ENCODE measurements at places on chromosomes 3 and 15.

- no peak for DNase-seq
Measured at GRCh38 chr3:152398495-152398894, 129.8 kb downstream of the MBNL1 start.

- peak; percentile 11 for DNase-seq
Measured at GRCh38 chr3:43786102-43786501, 95.4 kb downstream of the ABHD5 start.

- no peak for DNase-seq
Measured at GRCh38 chr15:68629519-68630210, 50.9 kb downstream of the CORO2B start.

GRCh38 chr3:54917174-54917573 lies 10.7 kb downstream of the LRTM1 start:
- no peak for DNase-seq

DNA sequence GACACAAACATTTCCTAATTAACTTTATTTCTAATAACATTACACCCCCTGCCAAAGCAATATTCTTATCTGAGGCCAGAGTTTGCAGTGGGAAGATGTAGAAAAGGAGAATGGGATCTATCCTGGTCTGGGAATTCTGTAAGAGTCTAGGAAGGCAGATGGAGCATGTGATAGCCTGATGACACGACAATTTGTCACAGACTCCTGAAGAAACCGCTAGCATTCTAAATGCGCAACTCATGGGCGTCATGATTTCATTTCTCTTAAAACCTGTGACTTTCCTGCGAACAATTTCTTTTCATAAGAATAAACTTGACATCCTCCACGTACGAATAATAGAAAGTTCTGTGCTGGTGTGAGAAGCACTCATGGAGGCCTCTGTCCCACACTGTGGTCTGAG lies 72.9 kb upstream of the ATP10A start:
- DNase-seq, result no peak

DNA sequence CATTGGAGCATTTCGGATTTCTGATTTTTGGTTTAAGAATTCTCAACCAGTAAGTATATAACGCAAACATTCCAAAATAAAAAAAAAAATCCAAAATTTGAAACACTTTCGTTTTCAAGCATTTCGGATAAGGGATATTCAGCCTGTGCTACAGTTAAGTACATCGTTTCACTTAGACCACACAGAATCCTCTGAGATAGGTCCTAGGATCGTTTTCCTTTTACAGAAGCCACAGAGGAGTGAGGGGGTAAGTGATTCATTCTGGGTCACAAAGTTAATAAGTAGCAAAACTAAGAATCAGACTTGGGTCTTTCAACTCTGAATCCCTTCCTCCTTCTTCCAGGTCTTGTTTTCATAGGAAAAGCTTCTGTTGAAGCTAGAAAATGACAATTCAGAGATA lies 249.3 kb downstream of the BBX start:
- DNase-seq, result no peak

DNA sequence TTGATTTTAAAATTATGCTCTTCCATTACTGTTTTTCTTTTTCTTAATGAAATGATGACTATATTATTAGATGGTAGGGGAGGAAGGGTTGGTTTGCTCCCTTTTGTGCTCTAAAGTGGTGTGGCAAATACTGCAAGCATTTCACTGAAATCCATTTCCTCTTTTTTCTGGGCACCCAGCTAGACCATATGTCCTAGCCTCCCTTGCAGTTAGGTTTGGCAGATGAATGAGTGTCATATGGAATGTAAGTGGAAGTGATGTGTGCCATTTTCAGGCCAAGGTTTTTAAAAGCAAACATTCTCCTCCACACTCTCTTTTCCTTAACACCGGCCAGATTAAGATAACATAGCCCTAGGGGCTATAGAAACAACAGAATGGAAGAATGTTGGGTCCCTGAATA lies 363.0 kb downstream of the FGF12 start:
- DNase-seq, result no peak

DNA sequence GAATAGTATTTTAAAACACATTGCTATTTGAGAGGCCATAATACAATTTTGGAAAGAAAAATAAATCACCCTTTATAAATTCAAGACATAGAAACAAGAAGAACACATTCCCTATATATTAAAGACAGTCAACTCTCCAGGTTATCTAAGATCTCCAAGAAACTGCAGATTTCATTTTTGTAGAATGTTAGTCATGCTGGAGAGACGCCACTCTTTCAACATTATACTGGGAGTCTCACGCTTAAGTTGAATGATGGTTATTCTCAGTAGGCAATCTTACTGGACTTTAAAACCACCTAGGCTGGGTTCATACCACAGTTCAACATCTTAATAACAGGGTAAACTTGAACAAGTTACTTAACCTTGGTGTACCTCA lies 3.6 kb upstream of the CHRM5 start:
- DNase-seq, result no peak

DNA sequence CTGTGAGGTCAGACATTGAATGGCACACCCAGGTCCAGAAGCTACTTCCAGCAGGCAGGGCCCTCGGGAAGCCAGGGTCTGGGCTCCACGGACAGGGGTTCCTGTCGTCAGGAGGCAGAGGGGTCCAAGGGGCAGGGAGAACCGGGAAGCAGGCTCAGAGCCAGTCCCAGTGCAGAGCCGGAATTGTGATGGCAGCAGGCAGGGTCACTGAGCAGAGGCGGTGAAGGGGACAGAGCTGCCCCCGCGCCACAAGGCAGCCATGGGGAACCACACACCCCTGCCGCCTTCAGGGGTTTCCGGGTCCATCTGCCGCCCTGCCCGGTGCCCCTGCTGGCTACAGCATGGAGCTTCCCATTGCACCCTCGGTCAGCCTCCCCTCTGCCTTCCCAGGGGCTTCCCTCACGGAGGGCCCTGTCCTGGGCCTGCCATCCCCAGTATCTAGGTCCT lies 136.9 kb downstream of the NSMCE3 start:
- no peak for DNase-seq

DNA sequence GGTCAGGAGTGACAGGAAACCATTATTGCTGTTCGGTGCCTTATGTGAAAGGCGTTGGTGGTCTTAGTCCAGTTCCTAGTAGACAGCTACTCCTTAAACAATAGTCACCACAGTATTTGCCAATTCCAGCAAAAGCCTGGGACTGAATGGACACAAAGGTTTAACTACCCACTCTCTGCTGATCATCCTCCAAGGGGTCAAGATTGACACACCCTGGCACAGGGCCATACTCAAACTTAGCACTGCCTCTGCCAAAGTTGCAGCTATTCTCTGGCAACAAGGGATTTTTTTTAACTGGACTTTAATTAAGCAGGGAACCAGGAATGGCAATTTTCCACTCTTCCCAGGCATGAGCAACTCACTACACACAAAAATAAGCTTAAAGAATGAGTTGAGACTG lies 193.9 kb downstream of the NLGN1 start:
- no peak for DNase-seq

GRCh38 chr3:168220556-168220955 lies 124.8 kb upstream of the GOLIM4 start:
- DNase-seq, result no peak

DNA sequence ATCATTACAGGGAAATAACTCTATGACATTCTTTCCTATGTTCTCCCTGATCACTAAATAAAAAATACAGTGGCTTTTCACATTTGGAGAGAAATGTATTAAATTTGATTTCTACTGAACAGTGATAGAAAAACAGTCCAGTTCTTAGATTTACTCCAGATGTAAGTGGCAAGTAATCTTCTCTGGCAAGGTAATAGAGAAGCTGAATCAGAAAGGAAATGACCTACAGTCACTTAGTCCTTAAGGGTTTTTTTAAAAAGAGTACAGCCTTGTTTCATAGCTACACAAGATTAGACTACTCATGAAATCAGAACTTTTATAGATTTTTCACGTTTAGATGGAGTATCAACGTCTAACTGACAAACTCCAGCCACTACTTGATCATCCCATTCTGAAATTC lies 236.9 kb downstream of the CADPS start:
- no peak for DNase-seq

- no peak for DNase-seq
Measured at GRCh38 chr3:138688871-138689299, 80.3 kb downstream of the FAIM start.

GRCh38 chr3:1017870-1018269 lies 75.0 kb upstream of the CNTN6 start:
- DNase-seq, result no peak

DNA sequence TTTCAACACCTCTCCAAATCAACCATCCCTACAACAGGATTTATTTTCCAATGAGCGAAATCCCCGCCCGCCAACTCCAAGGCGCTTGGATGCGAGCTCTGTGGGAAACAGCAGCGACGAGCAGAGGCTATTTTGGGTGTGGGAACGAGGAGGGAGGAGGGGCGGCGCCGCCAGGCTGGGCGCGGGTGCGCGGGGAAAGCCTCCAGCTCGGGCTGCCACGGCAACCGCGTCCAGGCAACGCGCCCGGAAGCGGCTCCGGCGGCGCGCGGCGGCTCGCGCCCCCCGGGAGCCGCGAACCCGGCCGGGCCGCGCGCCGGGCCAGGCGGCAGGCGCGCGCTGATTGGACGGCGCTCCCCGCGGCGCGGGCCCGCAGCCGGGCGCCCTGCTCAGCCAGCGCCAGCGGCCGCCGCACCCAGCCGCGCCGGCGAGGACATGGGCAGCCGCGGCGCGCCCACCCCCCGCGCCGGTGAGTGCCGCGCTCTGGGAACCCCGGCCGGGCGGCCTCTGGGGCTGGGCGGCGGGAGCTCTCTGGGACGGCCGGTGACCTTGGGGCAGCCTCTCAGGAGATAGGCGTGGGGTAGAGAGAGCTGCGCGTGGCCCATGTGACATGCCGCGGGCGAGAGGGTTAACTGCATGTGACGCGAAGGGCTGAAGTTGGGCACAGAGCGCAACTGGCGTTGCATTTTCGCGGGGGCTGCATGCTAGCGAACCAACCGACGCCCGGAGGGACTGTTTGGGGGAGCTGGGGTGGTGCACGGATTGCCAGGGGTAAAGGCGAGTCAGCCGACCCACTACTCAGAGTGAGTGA lies at the start of gene FAM81A:
FAM81A (plus strand) TSS at position 370 of the 808 bp plus-strand sequence. CDS start 20,441 bp downstream, outside the sequence.
- DNase-seq, result peak; percentile 69

DNA sequence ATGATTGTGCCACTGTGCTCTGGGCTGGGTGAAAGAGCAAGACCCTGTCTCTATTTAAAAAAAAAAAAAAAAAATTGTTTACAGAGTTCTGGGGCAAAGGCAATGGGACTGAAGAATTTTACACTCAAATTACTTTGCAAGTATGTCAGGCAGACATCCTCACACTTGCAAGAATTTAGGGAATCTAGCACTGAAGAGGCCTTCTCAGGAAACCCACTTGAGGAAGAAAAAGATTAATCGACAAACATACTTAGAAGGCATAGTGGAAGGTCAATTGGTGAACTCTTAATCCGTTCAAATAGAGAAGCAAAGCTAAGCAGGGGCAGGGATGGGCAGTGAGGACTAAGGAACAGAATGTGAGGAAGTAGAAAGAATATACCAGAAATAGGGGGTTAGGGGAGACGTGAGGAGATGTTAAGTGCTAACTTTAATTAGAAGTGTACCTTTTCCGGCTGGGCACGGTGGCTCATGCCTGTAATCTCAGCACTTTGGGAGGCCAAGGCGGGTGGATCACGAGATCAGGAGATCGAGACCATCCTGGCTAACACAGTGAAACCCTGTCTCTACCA lies 15.0 kb downstream of the ST6GAL1 start:
- no peak for DNase-seq

- DNase-seq, result no peak
Measured at GRCh38 chr15:39629906-39630305, 49.0 kb downstream of the THBS1 start.

GRCh38 chr3:179292450-179292849 lies 30.4 kb upstream of the ZNF639 start:
- DNase-seq, result no peak

DNA sequence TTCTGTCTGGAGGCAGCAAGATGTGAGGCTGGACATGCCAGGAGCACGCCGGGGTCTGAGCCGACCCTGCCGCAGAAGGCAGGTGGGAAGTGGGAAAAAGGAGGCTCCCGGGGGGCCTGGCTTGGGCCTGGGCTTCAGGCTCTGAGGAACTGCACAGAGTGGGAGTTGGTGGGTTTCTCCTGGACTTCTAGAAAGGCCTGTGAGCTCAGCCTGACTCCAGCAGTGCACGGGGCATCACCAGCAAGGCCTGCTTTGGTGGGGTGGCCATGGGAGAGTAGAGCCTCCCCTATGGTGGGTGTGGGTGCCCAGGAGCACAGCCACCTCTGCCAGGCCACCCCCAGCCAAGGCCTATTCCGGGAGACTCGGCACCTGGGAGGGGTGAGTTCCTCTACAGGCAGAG lies 18.1 kb upstream of the SLC41A3 start:
- no peak for DNase-seq

DNA sequence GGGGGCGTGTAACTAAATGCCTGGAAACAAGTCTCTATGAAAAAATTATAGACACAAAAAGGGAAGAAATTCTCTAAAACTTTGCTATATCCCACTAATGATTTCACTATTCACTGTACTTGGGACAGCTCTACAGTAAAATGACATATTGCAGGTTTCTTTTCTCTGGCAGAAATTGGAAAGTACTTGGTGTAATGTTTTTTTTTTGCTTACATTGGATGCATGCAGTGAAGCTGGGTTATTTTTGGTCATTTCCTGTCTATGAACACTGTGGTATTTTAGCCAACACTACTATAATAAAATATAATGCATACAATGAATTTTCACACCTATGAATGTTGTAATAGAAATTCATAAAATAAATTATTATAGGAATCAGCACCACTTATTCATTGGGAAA lies 109.7 kb downstream of the LRRC49 start:
- no peak for DNase-seq

- DNase-seq, result no peak
Measured at GRCh38 chr15:52111517-52112202, 915 bp downstream of the BCL2L10 start.

- no peak for DNase-seq
Measured at GRCh38 chr3:50334339-50335075, 6.1 kb downstream of the RASSF1 start.

DNA sequence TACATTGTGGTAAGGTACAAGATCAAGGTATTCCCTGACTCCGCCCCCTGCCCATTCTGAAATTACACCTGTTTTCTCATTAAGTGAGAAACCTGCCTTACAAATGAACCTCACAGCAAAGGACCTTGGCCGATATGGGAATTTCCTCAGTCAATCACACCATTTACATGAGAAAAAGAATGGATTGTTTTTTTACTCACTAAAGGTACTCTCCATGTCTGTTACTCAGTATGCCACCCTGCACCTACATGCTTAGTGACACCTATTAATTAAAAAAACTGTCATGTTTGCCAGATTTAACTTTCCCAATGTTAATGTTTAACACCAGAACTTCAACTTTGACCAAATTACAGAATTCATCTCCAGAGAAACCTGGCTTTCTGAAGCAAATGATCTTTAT lies 62.0 kb downstream of the ESYT3 start:
- no peak for DNase-seq

DNA sequence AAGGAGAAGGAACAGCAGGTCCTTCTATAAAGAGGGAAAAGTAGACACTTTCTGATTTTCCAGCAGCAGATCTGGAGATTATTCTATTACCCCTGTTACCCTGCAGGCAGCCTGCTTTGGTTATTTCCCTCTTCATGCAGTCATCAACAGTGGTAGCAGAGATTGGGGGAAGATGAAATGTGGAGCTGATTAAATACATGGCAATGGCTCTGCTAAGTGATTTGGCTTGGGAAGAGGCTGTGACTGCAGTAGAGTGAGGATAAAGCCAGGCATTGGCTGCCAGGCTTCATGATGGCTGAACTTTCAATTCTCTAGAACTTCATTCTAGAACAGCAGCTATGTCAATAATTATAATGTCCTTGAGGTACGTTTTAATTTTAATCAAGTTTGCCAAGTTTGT lies 29.1 kb downstream of the PTX3 start:
- no peak for DNase-seq
